ENCODE measurements at places on chromosomes 5 and 9.

- DNase-seq = no peak
These were observed 14.4 kb upstream of the PHF19 start for GRCh38 chr9:120891245-120891883.

DNA sequence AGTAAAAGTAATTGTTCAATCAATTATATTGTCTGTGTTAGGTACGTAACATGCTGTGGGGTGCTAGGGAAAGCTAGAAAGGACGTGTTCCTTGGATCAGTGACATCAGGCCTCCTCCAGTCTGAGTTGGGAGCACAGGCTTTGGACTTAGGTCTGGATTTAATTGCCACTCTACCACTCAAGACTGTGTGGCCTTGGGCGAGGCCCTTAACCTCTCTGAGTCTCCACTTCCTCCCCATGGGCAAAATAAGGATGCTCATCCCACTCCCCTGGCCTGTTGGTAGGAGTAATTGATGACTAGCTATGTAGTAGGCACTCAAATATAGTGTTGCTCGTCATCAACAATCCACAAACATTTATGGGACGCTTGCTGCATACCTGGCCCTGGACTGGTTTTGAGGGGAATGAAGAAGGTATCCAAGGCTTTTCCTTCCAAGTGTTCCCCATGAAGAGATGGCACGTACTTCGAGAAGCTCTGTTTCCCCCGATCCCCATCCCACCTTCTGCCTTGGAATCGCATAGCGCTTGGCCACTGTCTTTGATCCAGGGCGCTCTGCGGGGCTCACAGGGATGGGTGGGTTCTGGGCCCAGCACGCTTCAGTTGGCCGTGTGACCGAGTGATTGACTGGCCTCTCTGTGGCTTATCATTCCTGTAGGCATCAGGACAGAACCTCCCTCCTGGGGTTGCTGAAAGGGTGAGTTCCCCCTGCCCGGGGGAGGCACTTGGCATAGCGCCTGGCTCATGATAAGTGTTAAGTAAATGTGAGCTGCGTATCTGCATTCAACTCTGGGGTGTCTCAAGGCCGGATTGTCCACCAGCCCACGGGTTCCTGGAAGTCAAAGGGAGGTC is 8.1 kb downstream of the FGF18 start:
- no peak for DNase-seq

DNA sequence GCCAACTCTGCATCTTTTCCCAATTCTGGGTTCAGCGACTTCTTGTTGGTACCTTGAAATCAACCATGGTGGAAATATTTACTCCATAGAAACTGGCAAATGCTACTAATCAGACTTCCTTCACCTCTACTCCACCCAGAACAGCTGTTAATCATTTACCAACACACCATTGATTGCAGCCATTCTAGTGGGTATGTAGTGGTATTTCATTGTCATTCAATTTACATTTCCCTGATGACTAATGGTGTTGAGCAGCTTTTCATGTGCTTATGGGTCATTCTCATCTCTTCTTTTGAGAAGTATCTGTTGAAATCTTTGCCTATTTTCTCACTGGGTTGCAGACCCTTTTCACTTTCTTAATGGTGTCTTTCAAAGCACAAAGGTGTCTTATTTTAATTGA is 122.4 kb upstream of the MSX2 start:
- no peak for DNase-seq

- DNase-seq = no peak
These were observed 1.7 kb downstream of the PHF2 start for GRCh38 chr9:93577975-93578682.

DNA sequence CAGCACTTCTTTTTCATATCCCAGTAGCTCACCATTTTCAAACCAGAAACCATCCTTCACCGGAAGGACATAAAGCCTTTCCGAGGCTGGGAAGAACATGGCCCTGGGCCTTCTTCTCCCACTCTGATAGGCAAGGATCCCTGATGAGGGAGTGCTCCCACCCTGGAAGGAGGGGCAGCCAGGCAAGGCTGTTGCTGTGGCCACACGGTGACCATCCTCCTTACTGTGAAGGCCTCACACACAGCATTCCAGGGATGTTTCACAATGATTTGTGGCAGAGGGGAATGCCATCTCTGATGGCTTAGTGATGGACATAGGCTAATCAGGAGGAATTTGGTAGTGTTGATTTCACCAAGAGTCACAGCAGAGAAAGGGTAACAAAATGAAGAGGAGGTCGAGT is 130.7 kb downstream of the ADAMTS12 start:
- DNase-seq = no peak

DNA sequence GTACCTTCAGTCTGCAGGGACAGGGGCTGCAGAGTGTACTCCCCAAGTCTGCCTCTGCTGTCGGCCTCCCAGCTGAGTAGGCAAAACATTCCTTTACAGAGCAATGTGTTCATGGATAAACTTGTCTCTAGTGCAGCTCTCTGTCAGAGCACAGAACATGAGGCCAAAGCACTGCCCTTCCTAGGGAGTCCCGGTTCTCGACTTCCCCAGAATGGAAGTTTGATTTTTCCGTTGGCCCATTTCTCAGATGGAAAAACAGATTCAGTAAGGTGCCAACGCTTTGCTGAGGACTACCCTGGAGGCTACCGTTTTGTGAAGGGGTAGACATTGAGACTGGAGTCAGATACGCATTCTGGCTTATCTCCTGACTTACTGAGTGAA is 422 bp upstream of the TRIM32 start:
- no peak for DNase-seq

- no peak for DNase-seq
These were observed 111.1 kb downstream of the PSD2 start for GRCh38 chr5:139906661-139907060.

DNA sequence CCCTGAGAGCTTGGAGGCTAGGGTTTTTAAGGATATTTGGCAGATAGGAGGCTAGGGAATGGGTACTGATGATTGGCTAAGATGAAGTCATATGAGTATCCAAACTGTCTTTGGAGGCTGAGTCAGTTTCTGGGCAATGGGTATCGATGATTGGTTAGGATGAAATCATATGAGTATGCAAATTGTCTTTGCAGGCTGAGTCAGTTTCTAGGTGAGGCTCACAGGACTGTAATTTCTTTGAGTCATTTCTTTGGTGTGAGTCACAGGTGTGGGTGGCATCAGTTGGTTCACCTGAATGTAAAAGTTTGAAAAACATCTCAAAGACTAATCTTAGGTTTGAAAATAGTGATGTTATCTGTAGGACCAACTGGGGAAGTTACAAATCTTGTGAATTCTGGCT is 1068.0 kb downstream of the NR2F1-AS1 start:
- DNase-seq = no peak

- DNase-seq = no peak
These were observed 55.3 kb downstream of the FYB1 start for GRCh38 chr5:39164016-39164415.

- DNase-seq = no peak
These were observed 24.6 kb downstream of the TTF1 start for GRCh38 chr9:132381966-132382541.

DNA sequence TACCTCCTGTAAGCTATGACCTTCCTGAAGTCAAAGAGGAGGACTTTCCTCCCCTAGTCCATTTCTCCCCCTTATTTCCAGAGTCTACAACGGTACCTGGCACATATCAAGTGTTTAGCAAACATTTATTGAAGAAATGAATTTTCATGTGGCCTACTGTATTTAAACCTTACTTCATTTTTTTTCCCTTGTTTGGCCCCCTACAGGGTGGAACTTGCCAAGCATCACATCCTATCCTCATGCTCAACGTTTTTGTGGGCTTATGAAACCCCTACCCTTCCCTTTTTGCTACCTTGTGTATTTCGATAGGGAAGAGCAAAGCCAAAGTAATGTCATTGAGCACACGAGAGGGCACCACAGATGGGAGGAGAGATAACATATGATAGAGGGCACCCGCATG is 1857.8 kb upstream of the WWC1 start:
- no peak for DNase-seq

- no peak for DNase-seq
These were observed 3.6 kb downstream of the MGAT4B start for GRCh38 chr5:179802950-179803562.
